Vagina (tissue), 2 donors: ENCODE measurements at places on chromosomes 3 and 15.

- DNase-seq = no peak
These were observed 10.6 kb downstream of the FBN1 start for GRCh38 chr15:48634893-48635292.

GRCh38 chr3:132209855-132210254 lies 107.4 kb upstream of the ACP3 start:
- DNase-seq = no peak

DNA sequence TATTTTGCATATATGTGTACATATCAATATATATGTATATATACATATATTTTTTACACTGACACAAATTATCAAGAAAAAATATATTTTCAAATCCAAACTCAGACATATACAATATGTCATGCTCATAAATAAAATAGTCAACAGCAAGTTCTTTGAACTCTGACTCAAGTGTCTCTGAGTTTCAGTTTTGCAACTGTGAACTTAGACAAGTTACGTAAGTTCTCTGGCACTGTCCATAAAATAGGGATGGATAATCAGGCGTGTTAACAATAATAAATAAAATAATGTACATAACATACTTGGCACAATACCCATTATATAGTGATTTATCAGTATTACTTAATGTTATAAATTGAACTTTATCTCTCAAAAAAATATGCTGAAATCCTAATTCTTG lies 12.1 kb upstream of the XRN1 start:
- DNase-seq = no peak

- DNase-seq = no peak
These were observed 32.5 kb upstream of the MINAR1 start for GRCh38 chr15:79399606-79400005.

- DNase-seq = peak; percentile 54
These were observed 30.5 kb downstream of the PRR20G start for GRCh38 chr3:127257351-127257750.

- DNase-seq = no peak
These were observed 408 bp downstream of the WDR82 start for GRCh38 chr3:52277972-52278509.

GRCh38 chr3:170232266-170232665 lies 10.0 kb downstream of the PRKCI start:
- no peak for DNase-seq

DNA sequence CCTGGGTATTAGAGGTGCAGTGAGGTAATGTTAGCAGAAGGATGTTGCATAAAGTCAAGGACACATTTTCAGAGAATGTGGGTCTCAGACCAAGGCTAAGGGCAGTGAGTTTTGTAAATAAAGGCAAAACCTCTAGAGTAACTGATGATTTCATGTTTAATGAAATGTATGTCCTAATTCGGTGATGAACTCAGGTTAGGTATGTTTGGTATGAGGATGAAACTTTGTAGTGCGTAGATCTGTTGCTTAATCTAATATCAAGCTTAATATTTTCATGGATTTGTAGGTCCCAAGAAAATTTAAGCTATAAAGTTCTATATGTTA lies 3.6 kb downstream of the USP50 start:
- DNase-seq = no peak
